Spinal cord (tissue), 10 donors: ENCODE measurements at places on chromosomes 16 and 17. TPM values are rescaled to one million over a fixed set of nuclear protein-coding genes. Genes with fewer than 3 reads are reported as not detected.

DNA sequence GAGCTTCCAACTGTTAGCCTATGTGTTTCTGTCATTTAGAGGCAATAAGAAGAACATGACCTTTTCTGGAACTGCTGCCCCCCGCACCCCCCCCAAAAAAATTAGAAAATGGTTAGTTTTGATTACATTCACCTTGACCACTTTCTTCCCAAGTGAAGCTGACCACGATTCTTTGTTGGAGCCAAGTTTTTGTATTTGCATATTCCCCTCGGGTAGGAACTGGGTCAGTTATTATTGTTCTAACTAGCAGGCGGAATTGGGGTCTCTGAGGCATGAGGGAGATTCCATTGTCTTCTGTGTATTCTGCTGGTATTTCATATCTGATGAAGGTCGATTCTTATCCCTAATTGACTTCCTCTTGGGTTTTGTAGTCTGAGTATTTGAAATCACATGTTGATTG, 231.6 kb downstream of the PRKCA start:
- H3K4me3 ChIP-seq = no peak overlapping the region
- H3K27me3 ChIP-seq = no peaks in the 10 kb centered on the region
- H3K27ac ChIP-seq = peak overlapping the region; percentile 89
- no peak for DNase-seq
- H3K36me3 ChIP-seq = no peaks in the 10 kb centered on the region

DNA sequence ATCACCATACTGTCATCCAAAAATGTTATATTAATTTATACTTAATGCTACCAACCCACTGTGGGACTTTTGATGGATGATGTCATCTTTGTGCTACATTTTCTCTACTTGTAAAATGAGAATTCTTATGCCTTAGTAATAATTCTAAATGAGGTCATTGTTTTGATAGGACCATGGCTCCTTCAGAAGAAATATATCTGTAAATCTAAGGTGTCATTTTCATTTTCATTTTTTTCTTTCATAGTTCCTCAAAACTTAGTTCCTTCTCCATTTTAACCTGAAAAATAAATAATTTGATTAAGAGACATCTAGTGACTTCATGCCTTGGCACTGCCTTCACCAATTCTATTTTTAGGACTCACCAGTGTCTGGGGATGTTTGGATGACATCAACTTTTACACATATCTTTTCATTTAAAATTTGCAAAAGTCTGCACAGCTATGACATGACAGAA, 48.7 kb downstream of the GPRC5B start:
- peaks cover 14% of the 10 kb centered on the region for H3K4me1 ChIP-seq
- H3K27me3 ChIP-seq = no peaks in the 10 kb centered on the region
- no peaks in the 10 kb centered on the region for H3K36me3 ChIP-seq
- no peak overlapping the region for H3K4me3 ChIP-seq
- no peak for DNase-seq

DNA sequence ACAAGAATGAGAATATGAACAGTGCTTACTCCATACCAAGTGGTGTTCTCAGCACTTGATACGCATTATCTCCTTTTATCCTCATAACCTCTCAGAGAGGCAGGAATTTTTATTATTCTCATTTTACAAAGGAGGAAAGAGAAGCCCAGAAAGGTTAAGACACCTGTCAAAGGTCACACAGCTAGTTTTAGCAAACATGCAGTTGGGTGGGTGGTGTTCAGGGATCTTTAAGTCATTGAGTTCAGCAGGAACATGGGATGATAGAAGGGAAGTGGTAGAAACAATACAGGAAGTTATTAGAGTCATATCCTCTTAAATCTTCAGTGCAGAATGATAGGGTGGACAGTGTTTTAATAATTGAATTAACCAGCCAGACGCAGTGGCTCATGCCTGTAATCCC, 95.4 kb downstream of the IRX3 start:
- H3K4me3 ChIP-seq = no peak overlapping the region
- H3K4me1 ChIP-seq = peaks cover 19% of the 10 kb centered on the region
- DNase-seq = no peak
- H3K27me3 ChIP-seq = peaks cover 9% of the 10 kb centered on the region
- H3K36me3 ChIP-seq = no peaks in the 10 kb centered on the region
- H3K27ac ChIP-seq = no peak overlapping the region

- H3K27ac ChIP-seq = peak overlapping the region; percentile 80
- no peaks in the 10 kb centered on the region for H3K27me3 ChIP-seq
- H3K4me3 ChIP-seq = peak overlapping the region; percentile 86
Observed at GRCh38 chr16:29962344-29962994, 590 bp downstream of the TMEM219 start.

DNA sequence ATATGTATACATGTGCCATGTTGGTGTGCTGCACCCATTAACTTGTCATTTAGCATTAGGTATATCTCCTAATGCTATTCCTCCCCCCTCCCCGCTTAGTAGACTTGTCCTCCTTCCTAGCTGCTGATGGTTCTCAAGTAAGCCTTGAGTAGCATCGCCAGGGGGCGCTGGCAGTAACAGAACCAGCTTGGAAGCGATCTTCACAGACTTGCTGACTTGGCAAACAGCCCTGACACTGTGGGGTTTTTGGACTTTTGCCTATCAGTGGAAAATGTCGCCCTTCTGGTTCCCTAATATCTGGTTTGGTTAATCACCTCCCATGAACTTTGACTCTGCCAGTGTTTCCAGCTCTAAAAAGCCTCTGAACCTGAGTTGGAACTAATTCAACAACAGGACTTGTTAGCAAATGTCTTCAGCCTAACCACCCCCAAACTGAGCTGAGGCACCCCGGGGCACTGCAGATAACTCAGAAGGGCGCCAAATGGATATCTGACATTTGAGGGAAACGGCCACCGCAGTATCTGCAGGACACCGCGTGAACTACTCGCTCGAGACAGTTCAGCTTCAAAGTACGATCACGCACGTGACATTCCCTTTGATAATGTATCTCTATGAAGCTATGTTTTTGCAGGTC, 15.4 kb upstream of the SPATA32 start:
- no peaks in the 10 kb centered on the region for H3K27me3 ChIP-seq
- DNase-seq = peak; percentile 97
- no peak overlapping the region for H3K4me3 ChIP-seq
- peaks cover 37% of the 10 kb centered on the region for H3K36me3 ChIP-seq
- peak overlapping the region; percentile 15 for H3K27ac ChIP-seq

DNA sequence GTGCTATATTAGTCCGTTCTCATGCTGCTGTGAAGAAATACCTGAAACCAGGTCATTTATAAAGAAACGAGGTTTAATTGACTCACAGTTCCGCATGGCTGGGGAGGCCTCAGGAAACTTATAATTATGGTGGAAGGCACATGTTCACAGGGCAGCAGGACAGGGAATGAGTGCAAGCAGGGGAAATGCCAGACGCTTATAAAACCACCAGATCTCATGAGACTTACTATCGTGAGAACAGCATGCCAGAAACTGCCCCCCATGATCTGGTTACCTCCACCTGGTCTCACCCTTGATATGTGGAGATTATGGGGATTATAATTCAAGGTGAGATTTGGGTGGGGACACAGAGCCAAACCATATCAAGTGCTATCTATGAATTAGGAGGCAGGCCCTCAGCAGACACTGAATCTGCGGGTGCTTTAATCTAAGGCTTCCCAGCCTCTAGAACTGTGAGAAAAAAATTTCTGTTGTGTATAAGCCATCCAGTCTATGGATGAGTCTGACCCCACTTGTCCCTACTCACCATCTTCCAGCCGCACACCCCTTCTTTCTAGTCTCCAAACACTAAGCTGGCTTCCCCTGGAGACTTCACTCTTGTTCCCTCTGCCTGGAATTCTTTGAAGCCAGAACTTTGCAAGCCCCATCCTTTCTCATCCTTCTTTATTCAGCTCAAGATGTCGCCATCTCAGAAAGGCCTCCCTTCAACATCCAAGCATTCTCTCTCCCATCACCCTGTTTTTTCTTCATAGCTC, 772 bp upstream of the NUP93 start:
- peak overlapping the region; percentile 91 for H3K4me3 ChIP-seq
- H3K27ac ChIP-seq = peak overlapping the region; percentile 83
- no peaks in the 10 kb centered on the region for H3K36me3 ChIP-seq
- peaks cover 12% of the 10 kb centered on the region for H3K4me1 ChIP-seq
- DNase-seq = no peak

- no peak for DNase-seq
- H3K27me3 ChIP-seq = no peaks in the 10 kb centered on the region
- peaks cover 5% of the 10 kb centered on the region for H3K4me1 ChIP-seq
Observed at GRCh38 chr17:65463242-65463641, 98.2 kb downstream of the AXIN2 start.

- no peak overlapping the region for H3K4me3 ChIP-seq
- H3K4me1 ChIP-seq = peaks cover 7% of the 10 kb centered on the region
- H3K27me3 ChIP-seq = no peaks in the 10 kb centered on the region
- DNase-seq = no peak
- H3K27ac ChIP-seq = no peak overlapping the region
- peaks cover 71% of the 10 kb centered on the region for H3K36me3 ChIP-seq
Observed at GRCh38 chr17:1591474-1592090, 29.0 kb upstream of the PITPNA start.

DNA sequence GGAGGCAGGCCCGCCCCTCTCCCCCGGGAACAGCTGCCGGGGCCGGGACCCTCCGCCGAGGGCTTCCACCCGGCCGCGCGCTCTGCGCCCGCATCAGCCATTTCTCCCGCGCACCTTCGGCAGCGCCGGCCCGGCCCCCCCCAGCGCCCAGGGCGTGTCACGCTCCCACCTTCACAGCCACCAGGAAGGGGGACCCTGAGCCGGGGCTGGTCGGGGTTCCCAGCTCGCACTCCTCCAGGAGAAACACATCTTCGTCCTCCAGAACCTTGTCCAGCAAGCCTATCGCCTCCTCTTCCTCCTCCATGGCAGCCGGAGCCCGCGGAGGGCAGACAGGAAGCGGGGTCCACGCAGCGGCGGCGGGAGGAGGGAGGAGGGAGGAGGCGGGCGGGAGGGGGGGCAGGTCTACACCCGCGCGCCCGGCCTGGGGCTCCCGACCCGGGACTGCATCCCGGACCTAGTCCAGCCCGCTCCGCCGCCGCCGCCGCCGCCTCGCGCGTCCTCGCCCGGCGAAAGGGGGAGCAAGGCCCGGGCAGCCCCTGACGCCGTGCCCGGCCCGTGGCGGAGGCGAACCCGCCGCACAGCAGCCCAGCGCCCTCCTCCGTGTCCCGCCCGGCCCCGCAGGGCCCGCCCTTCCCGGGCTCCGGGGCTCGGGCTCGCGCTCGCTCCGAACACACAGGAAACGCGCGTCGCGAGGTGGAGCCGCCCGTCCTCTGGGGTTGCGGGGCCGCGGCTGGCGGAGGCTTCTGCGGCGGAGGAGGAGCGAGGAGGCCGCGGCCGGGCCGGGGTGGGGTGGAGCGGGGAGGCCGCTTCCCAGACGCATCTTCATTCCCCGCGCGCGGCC, 70.8 kb downstream of the ABR start:
- H3K27ac ChIP-seq = peak overlapping the region; percentile 52
- H3K4me3 ChIP-seq = peak overlapping the region; percentile 66
- DNase-seq = no peak
- H3K4me1 ChIP-seq = peaks cover 62% of the 10 kb centered on the region

DNA sequence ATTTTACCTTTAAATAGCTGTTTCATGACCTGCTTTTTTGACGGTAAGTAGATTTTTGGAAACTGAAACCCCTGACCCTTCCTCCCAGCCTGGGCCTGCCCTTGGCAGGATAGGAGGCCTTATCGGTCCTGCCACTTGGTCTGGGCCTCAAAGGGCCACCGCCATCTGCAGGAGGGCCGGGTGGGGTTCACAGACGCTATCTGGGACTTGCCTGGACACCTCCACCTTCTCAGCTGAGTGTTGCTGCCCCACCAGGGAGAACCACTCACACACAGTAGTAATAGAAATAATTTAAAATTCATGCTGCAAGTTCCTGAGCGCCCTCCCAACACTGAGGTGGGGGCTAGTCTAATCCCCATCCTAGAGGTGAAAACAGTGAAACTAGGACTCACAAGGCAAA, 4.6 kb upstream of the NPRL3 start:
- no peaks in the 10 kb centered on the region for H3K27me3 ChIP-seq
- H3K27ac ChIP-seq = no peak overlapping the region
- no peak overlapping the region for H3K4me3 ChIP-seq
- H3K36me3 ChIP-seq = no peaks in the 10 kb centered on the region

- H3K27ac ChIP-seq = no peak overlapping the region
- no peaks in the 10 kb centered on the region for H3K27me3 ChIP-seq
- H3K36me3 ChIP-seq = peaks cover 42% of the 10 kb centered on the region
- peaks cover 10% of the 10 kb centered on the region for H3K4me1 ChIP-seq
Observed at GRCh38 chr17:42845918-42846593, 1.7 kb downstream of the AOC2 start.

DNA sequence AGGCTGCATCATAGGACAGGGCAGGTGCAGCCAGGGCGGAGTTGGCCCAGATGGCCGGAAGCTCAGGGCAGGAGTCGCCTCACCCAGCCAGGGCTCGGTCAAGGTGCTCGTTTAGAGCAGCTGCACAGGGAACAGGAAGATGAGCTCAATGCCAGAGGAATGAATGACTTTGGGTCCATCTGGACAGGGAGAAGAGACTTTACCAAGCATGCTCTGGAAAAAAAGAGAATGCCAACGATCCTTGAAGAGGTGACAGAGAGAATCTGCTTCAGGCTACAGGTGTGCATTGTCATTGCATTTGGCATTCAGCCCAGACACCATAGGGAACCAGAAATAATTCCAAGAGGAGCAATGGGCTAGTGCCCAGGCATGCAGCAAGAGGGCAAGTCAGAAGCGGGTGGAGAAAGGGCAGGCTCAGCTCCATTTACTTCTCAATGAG, 6.7 kb upstream of the MPP3 start:
- no peaks in the 10 kb centered on the region for H3K36me3 ChIP-seq
- DNase-seq = no peak
- H3K4me3 ChIP-seq = no peak overlapping the region
- peaks cover 2% of the 10 kb centered on the region for H3K27me3 ChIP-seq
- no peaks in the 10 kb centered on the region for H3K4me1 ChIP-seq

DNA sequence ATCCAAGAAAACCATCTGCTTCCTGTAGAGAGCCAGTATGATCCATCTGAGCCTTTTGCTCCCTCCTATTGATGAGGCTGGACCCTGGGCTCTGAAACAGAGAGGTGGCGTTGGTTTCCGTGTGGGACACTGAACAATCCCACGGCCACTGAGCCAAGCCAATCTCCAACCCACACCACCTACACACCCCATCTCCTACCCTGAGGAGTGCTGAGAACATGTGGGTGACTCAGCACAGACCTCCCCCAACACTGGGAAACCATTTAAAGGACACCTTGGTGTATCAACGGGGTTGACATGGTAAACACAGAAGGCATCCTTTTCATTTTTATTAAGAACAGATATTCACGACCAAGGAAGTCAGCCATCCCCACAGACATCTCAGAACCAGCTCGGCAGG, 332.1 kb downstream of the SLC39A11 start:
- no peak for DNase-seq
- H3K36me3 ChIP-seq = no peaks in the 10 kb centered on the region
- no peak overlapping the region for H3K4me3 ChIP-seq
- H3K27ac ChIP-seq = no peak overlapping the region
- H3K27me3 ChIP-seq = no peaks in the 10 kb centered on the region

GRCh38 chr16:21590796-21591195, 8.6 kb upstream of the METTL9 start:
- H3K27me3 ChIP-seq = no peaks in the 10 kb centered on the region
- no peak overlapping the region for H3K27ac ChIP-seq
- no peak for DNase-seq
- H3K4me1 ChIP-seq = no peaks in the 10 kb centered on the region

- H3K27me3 ChIP-seq = no peaks in the 10 kb centered on the region
- H3K27ac ChIP-seq = no peak overlapping the region
- DNase-seq = no peak
- peaks cover 4% of the 10 kb centered on the region for H3K4me1 ChIP-seq
Observed at GRCh38 chr16:56420613-56421012, 4.7 kb downstream of the AMFR start.

- no peaks in the 10 kb centered on the region for H3K4me1 ChIP-seq
- no peaks in the 10 kb centered on the region for H3K36me3 ChIP-seq
- no peak overlapping the region for H3K27ac ChIP-seq
- H3K4me3 ChIP-seq = no peak overlapping the region
Observed at GRCh38 chr16:12798171-12798570, 5.5 kb downstream of the CPPED1 start.

SLC13A5 gene
- 14.6 TPM for polyA plus RNA-seq

PLA2G10 gene
- polyA plus RNA-seq = not detected

GFAP gene
- polyA plus RNA-seq = 2,649 TPM
